Foreskin keratinocyte (primary cell): ENCODE measurements at places on chromosomes 2 and 18.
A peak's percentile ranks its signal among the peaks of the same experiment; 100 is the strongest.

DNA sequence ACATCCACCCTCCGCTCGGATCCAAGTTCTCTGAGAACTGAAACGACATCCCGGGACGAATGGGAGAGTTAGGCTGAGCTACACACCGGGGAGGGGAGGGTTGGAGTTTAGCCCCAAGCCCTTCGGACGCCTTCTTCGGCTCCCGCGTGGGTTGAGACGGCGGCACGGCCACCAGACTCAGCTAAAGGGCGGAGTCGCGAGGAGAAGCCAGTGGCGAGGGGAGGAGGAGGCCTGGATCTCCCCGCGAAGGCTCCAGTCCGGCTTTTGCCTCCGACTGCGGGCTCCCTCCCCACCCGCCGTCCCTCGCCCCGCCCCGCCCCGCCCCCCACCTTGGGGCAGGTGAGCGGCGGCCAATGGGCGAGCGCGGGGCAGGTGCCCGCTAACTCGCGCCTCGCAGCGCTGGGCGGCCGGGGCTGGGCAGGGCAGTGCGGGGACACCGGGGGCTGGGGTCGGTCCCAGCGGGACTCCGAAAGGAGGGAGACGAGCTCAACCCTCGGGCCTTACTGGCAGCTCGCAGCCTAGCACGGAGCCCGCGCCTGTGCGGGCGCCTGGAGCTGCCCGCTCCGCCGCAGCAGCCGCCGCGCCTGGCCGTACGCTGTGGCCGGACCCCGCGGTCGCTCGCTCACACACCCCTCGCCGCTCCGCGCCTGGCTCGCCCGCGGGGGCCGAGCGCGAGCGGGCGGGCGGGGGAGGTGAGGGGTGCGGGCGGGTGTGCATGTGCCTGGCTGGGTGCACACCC is at the start of gene EMX1:
TSS of gene EMX1 (plus strand) at position 382 of the 739 bp plus-strand sequence. CDS start at position 716, 334 bp downstream.
- peak; percentile 77 for DNase-seq

- DNase-seq: peak; percentile 48
These were observed 253.9 kb downstream of the AGAP1 start for GRCh38 chr2:235747786-235748091.

GRCh38 chr2:29114946-29115609 is at the start of gene CLIP4:
Gene CLIP4, plus strand, starts transcription at chr2:29115415. Its CDS starts 5,974 bp downstream, at chr2:29121389.
- DNase-seq: peak; percentile 33

GRCh38 chr18:74288730-74289129 is 3.0 kb downstream of the CYB5A start:
- DNase-seq: no peak

GRCh38 chr18:13283746-13284145 is 65.2 kb downstream of the LDLRAD4 start:
- DNase-seq: no peak

- peak; percentile 6 for DNase-seq
These were observed at the start of gene ICA1L for GRCh38 chr2:202871300-202872141. Gene ICA1L, minus strand, starts transcription at chr2:202871766. Its CDS starts 42,757 bp downstream, at chr2:202829009.

- peak; percentile 95 for DNase-seq
These were observed 3.2 kb downstream of the UBXN4 start for GRCh38 chr2:135744760-135745314.

- DNase-seq: no peak
These were observed 39.3 kb upstream of the PROKR1 start for GRCh38 chr2:68604077-68604476.

GRCh38 chr2:163735685-163736432 is at the start of gene FIGN:
Gene FIGN, minus strand, starts transcription at chr2:163736008. Its CDS starts 1,081 bp downstream, at chr2:163734927.
- DNase-seq: peak; percentile 77

- no peak for DNase-seq
These were observed 187.9 kb upstream of the HS6ST1 start for GRCh38 chr2:128506534-128506933.

DNA sequence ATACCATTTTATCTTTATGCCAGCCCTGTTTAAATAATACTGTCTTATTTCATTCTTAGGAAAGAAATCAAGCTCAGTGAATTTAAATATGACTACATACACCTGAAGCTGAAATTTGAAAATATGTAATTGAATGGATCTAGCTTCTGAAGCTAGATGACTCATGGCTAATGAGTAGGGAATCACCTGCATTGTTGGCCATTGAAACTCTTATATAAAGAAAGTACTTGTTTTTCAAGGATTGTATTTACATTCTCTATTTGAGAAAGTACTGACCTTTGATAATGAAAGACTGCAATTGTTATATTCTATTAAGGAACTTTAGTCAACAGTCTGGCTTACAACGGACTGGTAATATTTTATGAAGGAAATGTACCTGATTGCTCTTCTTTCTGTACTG is 346.7 kb upstream of the LRATD1 start:
- DNase-seq: peak; percentile 30

DNA sequence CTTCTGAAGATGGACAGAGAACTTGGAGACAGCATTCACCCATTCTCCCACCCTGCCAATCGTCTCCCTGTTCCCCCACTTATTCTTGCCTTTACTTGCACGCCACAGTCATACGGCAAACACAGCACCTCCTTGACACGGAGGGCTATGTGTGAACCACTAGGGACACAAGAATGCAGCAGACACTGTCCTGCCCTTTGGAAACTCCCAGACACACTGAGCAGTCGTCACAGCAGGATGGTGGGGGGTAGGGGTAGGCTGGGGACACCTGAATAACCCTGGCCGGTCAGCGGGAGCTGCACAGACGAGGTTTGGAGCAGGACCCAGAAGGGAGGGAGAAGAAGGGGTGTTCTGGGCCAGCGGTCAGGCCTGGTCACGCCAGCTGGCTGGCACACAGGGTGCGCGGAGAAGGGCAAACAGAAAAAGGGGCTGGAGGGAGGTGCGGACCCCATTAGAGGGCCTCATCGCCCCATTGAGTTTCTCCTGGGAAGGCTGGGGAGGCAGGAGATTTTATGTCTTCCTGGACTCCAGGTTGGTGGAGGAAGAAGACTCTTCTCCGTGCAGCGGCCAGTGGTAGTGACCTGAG is 40.0 kb upstream of the FOSL2 start:
- no peak for DNase-seq

GRCh38 chr2:111105926-111106325 is 14.8 kb upstream of the BCL2L11 start:
- DNase-seq: no peak

DNA sequence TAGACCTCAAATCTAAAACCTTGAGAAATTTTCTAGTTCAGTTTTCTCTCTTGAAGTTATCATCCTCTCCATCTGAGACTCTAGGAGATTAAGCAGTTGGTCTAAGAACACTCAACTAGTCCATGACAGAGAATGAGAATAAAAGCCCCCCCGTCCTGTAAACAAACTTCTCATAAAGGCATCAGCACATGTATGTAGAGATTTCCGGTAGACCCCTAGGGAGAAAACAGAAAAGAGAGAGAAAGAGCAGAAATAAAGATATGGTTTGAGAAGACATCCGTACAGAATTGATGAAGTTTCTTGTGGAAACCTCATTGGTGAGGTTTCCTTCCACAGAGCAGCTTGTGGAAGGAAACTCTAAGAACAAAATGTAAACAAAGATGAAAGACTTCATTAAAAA is 3.2 kb upstream of the GPR155 start:
- DNase-seq: no peak

GRCh38 chr2:20451341-20451740 is 4.5 kb downstream of the RHOB start:
- DNase-seq: no peak

DNA sequence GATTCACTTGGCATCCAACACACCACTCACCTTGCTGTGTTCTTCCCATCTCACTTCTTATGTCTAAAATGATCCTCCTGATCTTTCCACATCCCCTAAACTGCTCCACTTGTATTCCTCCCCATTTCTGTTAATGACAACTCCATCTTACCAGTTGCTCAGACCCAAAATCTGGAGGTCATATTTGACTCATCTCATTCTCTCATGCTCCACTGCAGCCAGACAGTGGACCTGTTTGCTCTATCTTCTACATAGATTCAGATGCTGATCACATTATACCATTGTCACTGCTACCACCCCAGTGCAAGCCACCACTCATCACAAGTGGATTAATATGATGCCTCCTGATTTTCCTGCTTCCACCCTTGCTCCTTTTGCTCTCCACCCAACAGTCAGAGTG is 7.9 kb upstream of the NABP1 start:
- no peak for DNase-seq

GRCh38 chr2:156901373-156902031 is 356.0 kb upstream of the GALNT5 start:
- no peak for DNase-seq
